ENCODE measurements at places on chromosomes 6 and 20.

DNA sequence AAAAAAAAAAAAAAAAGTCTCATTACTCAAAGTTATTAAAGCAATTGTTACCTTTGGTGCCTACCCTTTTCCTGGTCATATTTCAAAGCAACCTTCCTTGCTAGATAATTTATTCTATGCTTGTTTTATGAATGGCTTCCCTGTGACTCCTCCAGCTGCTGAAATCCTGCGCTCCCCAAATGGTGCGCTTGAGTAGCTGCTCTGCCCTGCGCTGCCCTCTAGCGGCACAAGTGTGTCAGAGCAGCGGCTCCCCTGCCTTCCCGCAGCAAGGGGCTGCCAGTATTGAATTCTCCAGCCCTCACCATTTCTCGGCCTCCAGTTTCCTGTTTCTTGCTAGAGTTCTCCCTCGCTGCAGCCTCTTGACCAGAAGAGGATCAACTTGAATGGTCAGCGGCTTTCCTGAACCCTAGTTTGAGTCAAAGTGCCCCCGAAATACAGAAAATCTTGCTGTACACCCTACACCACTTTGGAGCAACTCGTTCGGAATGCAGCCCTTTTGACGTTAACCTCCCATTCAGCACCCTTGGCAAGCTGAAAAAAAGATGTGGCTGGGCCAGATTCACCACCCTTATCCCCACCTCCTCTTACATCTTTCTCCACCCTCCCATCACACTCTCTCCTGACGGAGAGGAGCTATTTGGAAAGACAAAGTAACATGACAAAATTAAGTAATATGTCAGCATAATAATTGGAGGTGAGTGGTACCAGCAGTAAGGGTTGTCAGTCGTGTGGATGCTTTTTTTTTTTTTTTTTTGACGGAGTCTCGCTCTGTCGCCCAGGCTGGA lies 60.4 kb upstream of the KLHL31 start:
- peak; percentile 68 for DNase-seq

DNA sequence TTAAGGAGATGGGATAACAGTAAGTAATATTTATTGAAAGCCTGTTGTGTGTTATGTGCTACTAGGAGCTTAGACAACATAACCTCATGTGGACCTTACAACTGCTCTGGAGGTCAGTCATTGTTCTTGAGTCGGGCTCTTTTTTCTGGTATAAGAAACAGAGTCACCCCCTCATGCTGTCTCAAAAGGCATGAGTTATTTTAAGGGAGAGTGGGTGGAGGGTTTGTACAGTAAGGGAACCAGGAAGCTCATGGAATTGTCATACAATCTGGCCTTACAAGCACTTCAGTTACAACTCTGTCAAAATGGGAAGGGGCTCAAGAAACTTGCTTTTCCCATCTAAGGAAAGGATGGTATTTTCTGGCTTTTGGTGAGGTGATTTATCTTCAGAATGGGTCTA lies 16.5 kb upstream of the DSE start:
- no peak for DNase-seq

DNA sequence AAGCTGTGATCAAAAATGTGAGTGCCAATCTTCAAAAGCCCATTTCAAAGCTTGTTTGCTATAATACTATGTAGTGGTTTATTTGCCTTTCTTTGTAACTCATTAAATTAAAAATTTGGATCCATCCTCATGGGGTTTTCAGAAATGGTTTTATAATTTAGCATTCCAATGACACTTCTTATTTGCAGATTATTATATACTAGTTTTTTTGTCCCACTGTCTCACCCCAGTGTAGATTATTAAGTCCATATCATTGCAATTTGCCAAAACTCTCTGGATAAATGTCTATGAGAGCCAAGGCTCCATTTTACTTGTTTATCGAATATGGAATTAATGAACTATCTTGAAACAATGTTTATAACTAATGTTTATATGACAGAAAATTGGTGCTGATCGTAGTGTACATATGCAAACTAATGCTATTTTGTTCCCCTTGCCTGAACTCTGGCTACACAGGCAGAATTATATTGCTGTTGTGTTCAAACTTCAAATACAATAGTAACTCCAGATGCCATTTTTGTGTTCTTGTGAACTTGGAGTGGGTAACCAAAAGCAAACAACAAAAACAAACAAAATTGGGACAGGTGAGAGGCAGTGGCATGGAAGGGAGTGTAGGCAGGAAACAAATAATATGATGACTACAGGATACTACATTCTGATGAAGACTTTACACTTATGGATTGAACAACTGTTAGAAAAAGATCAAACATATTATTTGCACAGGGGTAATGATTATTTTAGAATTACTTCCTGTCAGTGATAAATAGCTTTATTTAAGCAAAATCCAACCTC lies 307.1 kb upstream of the FLRT3 start:
- DNase-seq = no peak

GRCh38 chr6:143634486-143634885 lies 43.3 kb upstream of the PHACTR2 start:
- no peak for DNase-seq

GRCh38 chr6:26216886-26217713 lies 129.9 kb downstream of the HFE start:
- DNase-seq = peak; percentile 71

- DNase-seq = peak; percentile 39
Observed at GRCh38 chr20:35539756-35540212, 2.1 kb upstream of the ERGIC3 start.
